ENCODE measurements at places on chromosomes 2 and 18. TPM values are rescaled to one million over a fixed set of nuclear protein-coding genes. Genes with fewer than 3 reads are reported as not detected.

GRCh38 chr18:25810736-25811135 is 279.7 kb downstream of the SS18 start:
- no peak for DNase-seq

IL1F10 gene
- not detected for total RNA-seq

CHN1 gene
- total RNA-seq = 23.8 TPM

DNA sequence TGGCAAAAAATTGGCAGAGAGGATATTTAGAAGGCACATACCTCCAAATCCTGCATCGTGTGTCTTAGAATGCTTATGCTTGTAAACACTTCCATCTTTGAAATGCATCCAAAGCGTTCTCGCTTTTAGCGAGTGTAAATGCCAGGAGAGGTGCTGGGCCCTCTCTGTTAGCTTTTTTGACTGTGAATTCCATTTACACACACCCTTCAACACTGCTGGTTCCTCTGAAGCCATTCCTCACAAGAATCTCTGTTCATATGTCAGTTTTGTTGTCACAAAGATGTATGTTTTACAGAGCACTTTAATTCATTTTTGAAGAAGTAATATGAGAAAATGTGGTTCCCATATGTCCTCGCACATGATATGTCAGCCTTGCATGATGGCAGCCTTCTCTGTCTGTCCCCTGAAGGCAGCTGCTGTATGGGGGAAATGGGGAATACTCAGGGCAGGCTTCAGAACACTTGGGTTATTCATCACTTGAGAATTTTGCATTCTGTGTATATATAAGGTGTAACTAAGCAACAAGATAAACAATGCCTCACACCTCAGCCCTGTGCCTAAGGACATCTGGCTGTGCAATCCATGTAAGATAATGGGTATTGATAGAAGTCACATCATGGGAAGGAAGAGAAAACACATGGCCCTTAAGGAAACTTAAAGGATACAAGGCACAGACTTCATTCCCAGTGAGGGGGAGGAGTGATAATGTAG is 52.3 kb downstream of the RAB27B start:
- DNase-seq = no peak

GRCh38 chr2:224841910-224842309 is 125.7 kb upstream of the CCDC195 start:
- DNase-seq = no peak

- no peak for DNase-seq
Observed at GRCh38 chr18:6781142-6781714, 51.7 kb downstream of the ARHGAP28 start.

DNA sequence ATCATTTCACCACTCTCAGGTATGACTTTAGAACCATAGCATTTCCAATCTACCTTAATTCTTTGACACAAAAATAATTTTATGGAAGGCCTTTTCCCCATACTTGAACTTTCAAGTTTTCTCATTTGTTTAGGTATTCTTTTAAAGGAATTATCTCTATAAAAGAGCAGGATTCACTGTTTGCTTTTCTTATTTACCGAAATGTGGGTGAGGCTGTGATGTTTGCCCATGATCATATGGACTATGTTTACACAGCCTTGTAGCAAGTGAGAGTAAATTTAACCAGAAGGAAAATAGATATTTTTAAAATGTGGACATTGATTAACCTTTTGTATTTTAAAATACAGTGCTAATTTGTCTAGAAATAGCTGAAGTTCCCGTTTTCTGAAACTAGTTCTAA is 26.3 kb downstream of the CAB39 start:
- no peak for DNase-seq

GRCh38 chr2:65931056-65931455 is 498.7 kb upstream of the SPRED2 start:
- no peak for DNase-seq

GCA gene
- total RNA-seq = 46.1 TPM

- no peak for DNase-seq
Observed at GRCh38 chr18:31204166-31204565, 41.5 kb upstream of the DSC1 start.

ASIC4 gene
- 0.12 TPM for total RNA-seq

GRCh38 chr2:207787017-207787416 is 17.3 kb upstream of the FZD5 start:
- DNase-seq = no peak

- no peak for DNase-seq
Observed at GRCh38 chr2:119126650-119127049, 31.9 kb downstream of the C1QL2 start.

GRCh38 chr2:37549598-37549997 is 121.8 kb downstream of the CDC42EP3 start:
- DNase-seq = no peak

GRCh38 chr2:222115296-222115695 is 183.5 kb downstream of the PAX3 start:
- DNase-seq = no peak

TMEM169 gene
- total RNA-seq = 1.6 TPM

DNA sequence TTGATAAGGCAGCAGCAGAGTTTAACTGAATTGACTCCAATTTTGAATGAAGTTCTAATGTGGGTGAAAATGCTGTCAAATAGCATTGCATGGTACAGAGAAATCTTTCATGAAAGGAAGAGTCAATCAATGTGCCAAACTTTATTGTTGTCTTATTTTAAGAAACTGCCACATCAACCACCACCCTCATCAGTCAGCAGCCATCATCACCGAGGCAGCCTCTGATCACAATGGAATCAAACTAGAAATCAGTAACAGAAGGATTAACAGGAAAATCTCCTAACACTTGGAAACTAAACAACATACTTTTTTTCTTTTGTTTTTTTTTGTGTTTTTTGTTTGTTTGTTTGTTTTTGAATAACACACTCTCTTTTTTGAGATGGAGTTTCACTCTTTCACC is 9.9 kb downstream of the DNAJC27 start:
- DNase-seq = no peak

DNA sequence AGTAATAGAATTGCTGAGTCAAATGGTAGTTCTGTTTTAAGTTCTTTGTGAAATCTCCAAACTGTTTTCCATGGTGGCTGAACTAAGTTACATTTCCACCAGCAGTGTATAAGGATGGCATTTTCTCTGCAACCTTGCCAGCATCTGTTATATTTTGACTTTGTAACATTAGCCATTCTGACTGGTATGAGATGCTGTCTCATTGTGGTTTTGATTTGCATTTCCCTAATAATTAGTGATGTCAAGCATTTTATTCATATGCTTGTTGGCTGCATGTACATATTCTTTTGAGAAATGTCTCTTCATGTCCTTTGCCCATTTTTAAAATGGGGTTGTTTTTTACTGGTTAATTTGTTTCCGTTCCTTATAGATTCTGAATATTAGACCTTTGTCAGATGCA is 63.9 kb downstream of the LANCL1 start:
- no peak for DNase-seq

IFIH1 gene
- total RNA-seq = 12.6 TPM

DNA sequence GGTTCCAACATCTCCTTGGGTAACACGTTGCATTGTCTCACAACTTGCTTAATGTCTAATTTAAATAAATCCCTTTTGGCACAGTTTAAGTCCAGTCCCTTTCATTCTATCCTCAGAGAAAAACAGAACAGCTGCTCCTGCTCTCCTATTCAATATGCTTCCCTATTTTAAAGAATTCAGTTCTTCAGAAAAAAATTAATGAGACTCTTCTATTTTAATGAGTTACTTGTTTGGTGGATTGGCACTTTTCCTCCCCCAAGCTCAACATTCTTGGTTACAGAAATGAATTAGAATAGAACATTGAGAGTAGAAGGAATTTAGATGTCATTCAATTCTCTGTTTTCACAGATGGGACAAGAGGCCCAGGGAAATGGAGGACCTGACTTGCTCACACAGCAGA is 116.9 kb upstream of the ATP8B1 start:
- DNase-seq = no peak

- DNase-seq = no peak
Observed at GRCh38 chr18:63238693-63239075, 80.9 kb downstream of the BCL2 start.

STON1 gene
- total RNA-seq = 112 TPM

CROCC2 gene
- total RNA-seq = not detected

DNA sequence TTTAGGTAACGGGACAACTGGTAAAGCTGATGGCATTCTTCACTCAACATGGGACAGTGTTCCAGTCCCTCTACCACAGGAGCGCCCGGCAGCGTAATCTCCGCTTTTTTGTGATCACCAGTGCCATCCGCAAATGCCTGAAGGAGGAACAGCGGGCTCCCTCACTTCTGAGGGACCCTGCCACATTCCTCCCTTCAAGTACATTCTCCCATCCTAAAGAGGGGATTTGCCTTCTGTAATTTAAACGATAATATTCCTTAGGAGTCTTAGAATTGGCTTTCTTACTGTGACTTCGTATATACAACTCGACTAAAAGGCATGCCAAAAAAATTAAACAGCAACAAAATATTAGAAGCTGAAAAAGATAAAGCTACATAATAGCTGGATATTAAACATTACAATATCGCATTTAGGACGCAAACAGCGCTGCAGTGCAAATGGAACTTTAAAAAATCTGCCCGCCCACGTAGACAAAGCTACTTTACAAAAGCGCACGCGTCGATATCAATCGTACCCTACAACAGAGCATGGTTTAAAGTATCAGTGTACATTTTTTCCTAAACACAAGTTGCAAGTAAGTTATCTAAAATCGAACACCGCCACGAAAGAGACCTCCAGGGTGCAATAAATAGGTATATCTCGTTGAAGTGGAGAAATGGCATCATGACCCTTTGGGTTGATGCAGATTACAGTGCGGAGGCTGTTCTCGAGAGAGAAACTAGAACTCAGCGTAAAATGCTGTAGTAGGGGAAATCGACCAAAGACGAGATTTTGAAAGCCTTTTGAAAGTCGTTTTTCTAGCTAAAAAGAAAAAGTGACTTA is 2.3 kb upstream of the VSNL1 start:
- DNase-seq = no peak
